ENCODE measurements at places on chromosomes 11 and 22. TPM values are rescaled to one million over a fixed set of nuclear protein-coding genes. Genes with fewer than 3 reads are reported as not detected.
A peak's percentile ranks its signal among the peaks of the same experiment; 100 is the strongest.

The MS4A7 gene
- 7.1 TPM for polyA plus RNA-seq

- DNase-seq, result no peak
- H3K4me1 ChIP-seq, result no peaks in the 10 kb centered on the region
- no peaks in the 10 kb centered on the region for H3K36me3 ChIP-seq
Measured at GRCh38 chr11:110069158-110069737, 23.9 kb upstream of the ZC3H12C start.

DNA sequence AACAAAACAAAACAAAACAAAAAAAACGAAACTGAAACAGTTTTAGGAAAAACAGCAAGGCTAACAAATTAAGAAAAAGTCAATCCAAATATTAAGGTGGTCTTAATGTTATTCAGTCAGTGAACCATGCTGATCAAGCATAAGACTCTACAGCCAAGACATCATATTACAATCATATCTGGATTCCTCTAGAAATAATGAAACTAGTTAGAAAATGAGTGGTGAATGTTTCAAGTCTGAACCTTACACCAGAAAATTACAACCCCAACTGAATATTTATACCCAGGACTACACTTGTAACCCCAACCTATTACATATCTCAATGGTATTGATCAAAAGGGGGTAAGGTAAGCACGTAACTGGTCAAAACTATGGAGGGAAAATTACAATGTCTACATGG lies 48.8 kb downstream of the ACAT1 start:
- H3K36me3 ChIP-seq, result peaks cover 51% of the 10 kb centered on the region
- H3K27ac ChIP-seq, result no peak overlapping the region
- H3K27me3 ChIP-seq, result no peaks in the 10 kb centered on the region
- H3K4me1 ChIP-seq, result peaks cover 27% of the 10 kb centered on the region
- peak overlapping the region; percentile 75 for H3K4me3 ChIP-seq

The OR56A1 gene
- not detected for polyA plus RNA-seq

- DNase-seq, result no peak
- H3K27me3 ChIP-seq, result peaks cover 1% of the 10 kb centered on the region
- no peak overlapping the region for H3K4me3 ChIP-seq
- no peak overlapping the region for H3K27ac ChIP-seq
Measured at GRCh38 chr11:70628855-70629844, 230.8 kb downstream of the CTTN start.

The ANO1 gene
- not detected for polyA plus RNA-seq

GRCh38 chr22:37126383-37126782 lies 16.9 kb upstream of the TMPRSS6 start:
- H3K4me1 ChIP-seq, result peaks cover 82% of the 10 kb centered on the region
- H3K4me3 ChIP-seq, result no peak overlapping the region
- DNase-seq, result no peak
- H3K27ac ChIP-seq, result peak overlapping the region; percentile 99
- peaks cover 2% of the 10 kb centered on the region for H3K36me3 ChIP-seq
- H3K27me3 ChIP-seq, result peaks cover 19% of the 10 kb centered on the region

The FGF3 gene
- polyA plus RNA-seq, result not detected

DNA sequence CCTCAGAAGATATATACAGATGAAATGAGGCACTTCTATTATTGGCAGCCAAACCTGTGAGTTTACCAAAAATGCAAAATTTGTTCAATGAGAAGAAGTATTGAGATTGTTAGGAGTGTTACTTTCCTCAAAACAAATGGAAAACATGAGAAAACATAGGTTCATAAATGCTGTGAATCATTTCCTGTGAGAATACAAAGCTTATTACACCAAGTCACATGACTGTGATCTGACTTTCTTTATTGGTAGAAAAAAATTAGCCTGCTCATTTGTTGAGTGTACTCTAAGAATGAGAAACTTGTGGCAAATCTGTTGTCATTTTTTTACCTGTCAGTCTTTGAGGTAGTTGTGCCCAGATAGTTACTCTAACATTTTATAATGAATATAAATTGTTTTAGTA lies 215.1 kb downstream of the TMEM135 start:
- peaks cover 23% of the 10 kb centered on the region for H3K4me1 ChIP-seq
- peak; percentile 24 for DNase-seq
- peak overlapping the region; percentile 33 for H3K4me3 ChIP-seq
- H3K36me3 ChIP-seq, result peaks cover 3% of the 10 kb centered on the region
- H3K27ac ChIP-seq, result no peak overlapping the region
- H3K27me3 ChIP-seq, result no peaks in the 10 kb centered on the region

The CD3G gene
- polyA plus RNA-seq, result 10.8 TPM

The C11orf87 gene
- polyA plus RNA-seq, result not detected

The FOLH1 gene
- polyA plus RNA-seq, result not detected
